Thymus (tissue), 14 donors: ENCODE measurements at places on chromosomes 11 and 22. TPM values are rescaled to one million over a fixed set of nuclear protein-coding genes. Genes with fewer than 3 reads are reported as not detected.

The YAP1 gene
- 10.5 TPM for total RNA-seq

The GAL3ST1 gene
- 0.09 TPM for total RNA-seq

The MUC6 gene
- 0.19 TPM for total RNA-seq

The DBX1 gene
- not detected for total RNA-seq

The OR51I1 gene
- not detected for total RNA-seq

The H19 gene
- total RNA-seq = 413 TPM

DNA sequence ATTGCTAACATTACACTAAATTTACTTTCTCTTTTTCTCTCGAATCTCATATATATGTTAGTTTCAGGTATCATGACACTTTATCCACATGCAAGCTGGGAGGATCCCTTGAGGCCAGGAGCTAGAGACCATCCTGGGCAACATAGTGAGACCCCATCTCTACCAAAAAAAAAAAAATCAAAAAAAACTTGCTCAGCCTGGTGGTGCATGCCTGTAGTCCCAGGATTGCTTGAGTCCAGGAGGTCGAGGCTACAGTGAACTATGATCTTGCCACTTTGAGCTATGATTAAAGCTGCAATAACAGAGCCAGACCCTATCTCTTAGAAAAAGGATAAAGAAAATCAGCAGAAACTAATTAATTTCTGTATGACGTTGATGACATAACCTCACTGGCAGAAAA, 3.7 kb upstream of the UPK3A start:
- H3K27me3 ChIP-seq = peaks cover 11% of the 10 kb centered on the region
- no peak overlapping the region for H3K27ac ChIP-seq
- no peak overlapping the region for H3K4me3 ChIP-seq
- H3K4me1 ChIP-seq = peaks cover 5% of the 10 kb centered on the region
- no peak for DNase-seq

DNA sequence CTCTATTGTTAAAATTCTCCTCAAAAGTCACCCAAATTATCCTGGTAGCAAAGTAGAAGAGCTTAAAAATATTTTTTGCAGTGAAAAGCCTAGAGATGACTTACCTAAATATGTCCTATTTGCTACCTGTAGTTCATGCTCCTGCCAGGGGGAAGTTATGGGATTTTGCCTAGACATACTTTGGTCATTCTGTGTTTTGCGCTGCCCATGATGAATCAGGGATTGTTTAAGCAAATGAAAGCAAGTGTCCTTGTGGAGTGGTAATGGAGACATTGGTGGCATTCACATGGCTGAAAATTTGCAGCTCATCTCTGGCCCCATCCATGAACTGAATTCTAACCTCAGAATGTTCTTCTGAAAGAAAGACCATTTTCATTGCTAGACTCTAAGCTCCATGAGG, 14.6 kb upstream of the SESN3 start:
- H3K4me3 ChIP-seq = no peak overlapping the region
- no peak for DNase-seq
- H3K4me1 ChIP-seq = peaks cover 8% of the 10 kb centered on the region
- no peak overlapping the region for H3K27ac ChIP-seq
- no peaks in the 10 kb centered on the region for H3K36me3 ChIP-seq

DNA sequence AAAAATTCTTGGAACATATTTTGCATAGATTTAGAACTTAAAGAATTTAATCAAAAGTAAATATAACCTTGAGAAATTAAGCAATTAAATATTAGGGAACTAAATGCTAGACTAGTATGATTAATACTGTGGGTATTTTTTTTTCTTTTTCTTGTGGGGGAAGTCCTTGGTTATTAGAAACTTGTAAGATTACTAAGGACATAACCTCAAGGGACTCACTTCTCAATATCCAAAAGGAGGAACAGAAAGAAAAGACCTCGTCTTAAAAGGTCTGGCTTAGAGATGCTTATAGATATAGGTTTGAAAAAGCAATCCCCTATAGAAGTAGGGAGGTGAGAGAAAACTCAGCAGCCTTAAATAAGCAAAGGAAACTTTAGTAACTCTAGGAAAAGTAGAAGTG, 368.5 kb downstream of the INSC start:
- no peak overlapping the region for H3K27ac ChIP-seq
- no peak for DNase-seq
- no peaks in the 10 kb centered on the region for H3K4me1 ChIP-seq
- no peak overlapping the region for H3K4me3 ChIP-seq

DNA sequence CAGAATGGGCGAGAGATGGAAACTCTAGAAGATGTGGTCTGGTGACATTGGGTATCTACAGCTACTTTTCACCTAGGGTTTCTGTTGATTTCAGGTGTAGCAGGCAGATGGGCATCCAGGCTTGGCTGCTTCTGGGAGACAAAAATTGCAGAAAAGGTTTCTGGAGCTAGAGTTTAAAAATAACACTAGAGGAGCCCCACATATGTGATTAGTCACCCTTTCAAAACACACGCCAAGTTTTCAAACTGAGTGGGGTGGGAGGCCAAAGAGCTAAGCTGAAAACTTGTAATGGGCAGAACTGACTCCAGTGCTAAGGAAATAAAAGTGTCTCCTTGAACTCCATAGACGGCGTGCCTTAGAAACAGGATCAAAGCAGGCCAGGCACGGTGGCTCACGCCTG, 80.8 kb downstream of the GRK3 start:
- H3K27ac ChIP-seq = no peak overlapping the region
- H3K4me3 ChIP-seq = no peak overlapping the region
- H3K4me1 ChIP-seq = no peaks in the 10 kb centered on the region
- no peak for DNase-seq

DNA sequence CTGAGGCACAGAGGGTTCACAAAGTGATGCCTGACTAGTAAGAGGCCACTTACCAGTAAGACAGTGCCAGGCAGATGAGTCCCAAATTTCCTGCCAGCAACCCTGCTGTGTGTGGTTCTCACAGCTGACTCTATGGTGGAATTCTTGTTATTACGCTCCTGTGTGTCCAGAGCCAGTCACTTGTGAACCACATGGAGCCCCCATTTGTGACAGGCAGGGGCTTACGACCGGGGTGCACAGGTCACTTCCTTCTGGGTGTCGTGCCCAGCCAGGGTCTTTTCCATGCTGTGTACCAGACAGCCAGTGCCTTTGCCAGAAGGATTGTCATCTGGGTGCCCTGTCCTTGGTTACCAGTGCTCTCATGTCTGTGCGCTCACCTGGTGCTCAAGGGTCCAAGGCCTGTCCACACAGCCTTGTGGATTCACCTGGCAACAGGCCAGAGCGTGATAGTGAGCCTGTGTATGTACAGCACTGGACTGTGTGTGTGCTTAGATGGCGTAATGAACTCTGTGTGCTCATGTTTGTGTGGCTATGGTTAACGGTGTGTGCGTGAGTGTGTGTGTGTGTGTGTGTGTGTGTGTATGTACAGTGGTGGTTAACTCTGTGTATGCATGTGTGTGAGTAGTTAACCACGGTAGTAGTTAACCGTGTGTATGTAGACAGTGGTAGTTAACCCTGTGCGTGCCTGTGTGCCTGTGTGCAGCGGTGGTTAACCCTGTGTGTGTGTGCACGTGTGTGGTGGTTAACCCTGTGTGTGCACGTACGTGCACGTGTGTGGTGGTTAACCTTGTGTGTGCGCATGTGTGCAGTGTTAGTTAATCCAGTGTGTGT, 18.6 kb downstream of the GRAMD4 start:
- no peak for DNase-seq
- H3K36me3 ChIP-seq = peaks cover 28% of the 10 kb centered on the region

DNA sequence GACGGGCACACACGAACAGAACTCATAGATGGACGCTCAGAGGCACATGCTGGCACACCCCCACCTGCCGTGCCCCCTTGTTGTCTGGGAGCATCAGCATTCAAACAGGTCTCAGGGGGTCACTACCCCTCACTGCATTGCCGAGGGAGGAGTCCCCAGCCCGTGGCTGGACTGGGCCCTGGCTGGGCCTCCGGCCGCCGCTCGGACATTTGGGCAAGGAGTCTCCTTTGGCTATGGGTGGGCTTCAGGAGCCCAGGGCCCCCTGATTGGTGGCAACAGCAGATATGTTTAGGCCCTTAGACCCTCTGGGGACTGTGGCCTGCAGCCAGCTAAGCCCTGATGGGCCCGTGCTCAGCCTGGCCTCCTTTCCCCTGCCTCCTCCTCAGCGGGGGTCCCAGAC, 41.9 kb downstream of the FLRT1 start:
- no peaks in the 10 kb centered on the region for H3K36me3 ChIP-seq
- no peaks in the 10 kb centered on the region for H3K4me1 ChIP-seq
- no peak for DNase-seq
- no peak overlapping the region for H3K27ac ChIP-seq
- no peaks in the 10 kb centered on the region for H3K27me3 ChIP-seq

DNA sequence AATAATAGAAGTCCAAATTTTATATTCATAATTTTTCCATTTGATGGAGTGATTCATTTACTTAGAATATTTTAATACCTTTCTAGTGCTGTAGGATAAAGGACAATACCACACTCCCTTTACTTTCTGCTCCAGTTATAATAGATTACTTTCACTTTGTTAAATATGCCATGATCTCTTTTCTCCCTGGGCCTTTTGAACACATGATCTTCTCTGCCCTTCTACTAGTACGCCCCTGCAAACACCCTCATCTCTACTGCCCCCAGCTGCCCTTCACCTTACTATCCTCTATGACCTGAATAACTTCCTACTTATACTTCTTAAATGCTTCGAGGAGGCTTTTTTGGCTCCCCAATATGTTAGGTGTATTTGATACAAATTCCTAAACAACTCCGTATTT, 177.3 kb downstream of the GUCY1A2 start:
- no peak overlapping the region for H3K27ac ChIP-seq
- H3K4me1 ChIP-seq = no peaks in the 10 kb centered on the region
- no peak overlapping the region for H3K4me3 ChIP-seq
- H3K36me3 ChIP-seq = no peaks in the 10 kb centered on the region

DNA sequence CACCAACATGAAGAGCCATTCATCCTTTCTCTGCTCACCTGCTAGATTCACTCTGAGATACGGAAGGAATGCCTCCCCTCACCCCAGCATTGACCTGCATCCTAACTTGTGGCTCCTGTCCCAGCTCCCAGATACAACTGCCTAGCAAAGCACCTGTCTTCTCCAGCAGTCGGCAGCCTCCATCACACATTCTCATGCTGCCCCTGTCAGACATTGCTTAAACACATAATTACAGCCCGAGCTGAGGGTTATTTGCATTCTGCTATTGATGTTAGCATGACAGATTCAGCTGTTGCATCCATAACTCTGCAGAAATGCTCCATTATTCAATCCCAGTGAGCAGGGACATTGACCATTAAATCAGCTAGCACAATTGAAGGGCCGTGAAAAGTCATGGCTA, 184.4 kb upstream of the NARS2 start:
- no peak for DNase-seq
- no peaks in the 10 kb centered on the region for H3K4me1 ChIP-seq
- no peaks in the 10 kb centered on the region for H3K36me3 ChIP-seq
- no peak overlapping the region for H3K27ac ChIP-seq

DNA sequence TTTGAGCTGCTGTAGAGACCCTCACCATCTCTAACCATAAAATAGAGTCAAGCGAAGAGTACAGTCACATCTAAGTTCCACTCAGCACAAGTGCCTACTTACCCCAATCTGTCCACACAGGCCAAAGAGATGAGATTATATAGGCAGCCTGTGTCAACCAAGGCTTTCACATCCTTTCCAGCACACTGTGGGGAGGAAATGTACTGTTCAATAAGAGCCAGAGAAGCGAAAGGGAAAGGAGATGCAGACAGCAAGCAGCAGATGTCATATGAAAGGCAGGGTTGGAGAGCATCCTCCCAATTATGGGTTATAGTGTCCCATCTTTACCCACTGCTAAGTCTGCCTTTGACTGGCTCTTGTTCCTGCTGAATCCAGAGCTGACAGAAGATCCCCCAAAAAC, 16.4 kb downstream of the NRIP3 start:
- H3K36me3 ChIP-seq = no peaks in the 10 kb centered on the region
- no peak overlapping the region for H3K4me3 ChIP-seq
- H3K27ac ChIP-seq = no peak overlapping the region
- no peaks in the 10 kb centered on the region for H3K27me3 ChIP-seq

- peak; percentile 1 for DNase-seq
- H3K36me3 ChIP-seq = no peaks in the 10 kb centered on the region
- peaks cover 5% of the 10 kb centered on the region for H3K4me1 ChIP-seq
- no peaks in the 10 kb centered on the region for H3K27me3 ChIP-seq
- peak overlapping the region; percentile 72 for H3K4me3 ChIP-seq
Measured at GRCh38 chr11:18633256-18634139, 644 bp downstream of the SPTY2D1 start.

DNA sequence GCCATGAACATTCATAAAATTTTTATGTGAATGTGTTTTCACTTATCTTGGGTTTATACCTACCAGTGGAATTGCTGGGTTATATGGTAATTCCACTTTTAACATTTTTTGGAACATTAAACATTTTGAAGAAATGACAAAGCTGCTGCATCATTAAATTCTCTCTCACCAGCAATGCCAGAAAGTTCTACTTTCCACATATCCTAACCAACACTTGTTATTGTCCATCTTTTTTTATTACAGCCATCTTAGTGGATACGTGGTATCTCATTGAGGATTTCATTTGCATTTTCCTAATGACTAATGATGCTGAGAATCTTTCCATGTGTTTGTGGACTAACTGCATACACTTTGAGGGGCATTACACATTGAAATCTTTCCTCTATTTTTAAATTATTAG, 122.6 kb downstream of the SIK3 start:
- peaks cover 4% of the 10 kb centered on the region for H3K4me1 ChIP-seq
- no peaks in the 10 kb centered on the region for H3K36me3 ChIP-seq
- H3K27me3 ChIP-seq = no peaks in the 10 kb centered on the region
- no peak for DNase-seq
- H3K4me3 ChIP-seq = no peak overlapping the region

DNA sequence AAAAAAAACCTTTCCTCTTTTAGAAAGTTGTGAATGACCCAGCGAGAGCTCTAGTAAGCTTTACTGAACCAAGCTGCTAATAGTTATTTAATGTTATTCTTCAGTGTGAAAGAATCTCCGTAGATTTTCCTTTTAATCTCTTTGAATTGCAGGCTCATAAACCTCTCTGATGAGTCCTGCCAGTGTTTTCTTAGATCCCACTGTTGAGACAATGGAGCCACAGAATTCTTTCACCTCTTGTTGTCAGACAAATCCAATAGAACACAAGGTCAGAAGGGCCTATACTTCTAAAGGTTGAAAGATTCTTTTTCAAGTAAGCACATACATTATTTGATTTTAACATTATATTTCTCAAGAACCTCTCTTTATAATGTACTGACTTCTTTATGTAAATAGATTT, 52.2 kb downstream of the DNAJC24 start:
- no peaks in the 10 kb centered on the region for H3K27me3 ChIP-seq
- H3K27ac ChIP-seq = no peak overlapping the region
- H3K4me1 ChIP-seq = no peaks in the 10 kb centered on the region
- no peak overlapping the region for H3K4me3 ChIP-seq
- H3K36me3 ChIP-seq = no peaks in the 10 kb centered on the region

DNA sequence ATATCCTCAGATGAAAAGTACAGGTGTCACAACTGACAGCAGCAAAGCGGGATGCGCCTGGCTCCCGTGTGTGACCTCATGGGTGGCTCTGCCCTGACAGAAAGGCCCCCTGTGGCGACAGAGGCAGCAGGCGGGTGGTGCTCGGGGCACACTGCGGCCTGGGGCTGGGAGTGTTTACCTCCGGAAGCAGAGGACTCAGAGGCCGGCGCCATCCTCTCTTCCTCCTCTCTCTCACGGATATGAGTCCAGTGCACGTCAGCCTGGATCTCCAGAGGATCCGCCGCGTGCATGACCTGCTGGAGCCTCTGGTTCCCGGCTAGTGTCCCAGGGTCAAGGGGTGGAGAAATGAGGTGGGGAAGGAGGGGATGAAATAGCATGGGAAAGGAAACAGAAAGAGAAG, 53.2 kb upstream of the BID start:
- no peak overlapping the region for H3K4me3 ChIP-seq
- H3K27ac ChIP-seq = no peak overlapping the region
- DNase-seq = no peak
